ENCODE measurements at places on chromosomes 4 and X. TPM values are rescaled to one million over a fixed set of nuclear protein-coding genes. Genes with fewer than 3 reads are reported as not detected.

DNA sequence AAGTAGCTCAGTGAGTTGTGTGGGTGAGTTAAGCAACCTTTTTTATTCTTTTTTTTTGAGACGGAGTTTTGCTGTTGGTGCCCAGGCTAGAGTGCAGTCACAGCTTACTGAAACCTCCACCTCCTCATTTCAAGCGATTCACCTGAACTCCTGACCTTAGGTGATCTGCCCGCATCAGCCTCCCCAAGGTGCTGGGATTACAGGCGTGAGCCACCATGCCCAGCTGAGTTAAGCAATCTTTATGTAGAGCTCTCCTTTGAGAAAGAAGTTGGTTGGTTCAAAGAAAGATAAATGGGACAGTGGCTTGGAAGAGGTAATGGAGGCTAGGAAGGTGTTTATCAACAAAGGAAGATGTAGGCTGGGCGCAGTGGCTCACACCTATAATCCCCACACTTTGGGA is 3.2 kb downstream of the MSMO1 start:
- H3K36me3 ChIP-seq = no peaks in the 10 kb centered on the region
- DNase-seq = no peak
- peaks cover 4% of the 10 kb centered on the region for H3K4me1 ChIP-seq
- H3K27ac ChIP-seq = no peak overlapping the region

DNA sequence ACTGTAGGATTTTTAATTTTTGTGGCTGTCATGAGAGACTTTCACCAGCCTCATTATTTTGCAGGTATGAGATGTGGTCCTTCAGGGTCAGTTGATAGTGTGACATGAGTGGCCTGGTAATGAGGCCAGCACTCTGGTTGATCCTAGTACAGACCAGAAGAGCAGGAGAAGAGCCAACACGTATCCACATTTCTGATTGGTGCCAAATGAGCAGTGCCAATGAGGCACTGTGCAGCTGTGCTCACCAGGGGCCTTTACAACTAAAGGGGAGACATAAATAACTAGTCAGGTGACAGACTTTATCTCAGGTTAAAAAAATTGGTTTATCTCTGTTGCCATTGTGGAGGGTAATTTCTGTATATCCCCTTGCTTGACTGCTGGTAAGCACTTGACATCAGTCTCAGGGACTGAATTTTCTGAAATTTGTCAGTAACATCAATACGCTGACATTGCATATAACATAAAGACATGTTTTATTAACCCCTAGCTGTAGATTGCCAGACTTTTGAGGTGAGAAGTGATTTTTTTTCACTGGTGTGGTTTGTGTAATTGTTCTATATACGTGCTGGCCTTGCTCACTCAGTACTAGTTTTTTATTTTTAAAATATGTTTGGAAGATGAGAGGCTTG is 101.2 kb downstream of the AFF1 start:
- H3K36me3 ChIP-seq = no peaks in the 10 kb centered on the region
- H3K4me3 ChIP-seq = no peak overlapping the region
- DNase-seq = no peak
- H3K27me3 ChIP-seq = no peaks in the 10 kb centered on the region
- H3K4me1 ChIP-seq = peaks cover 54% of the 10 kb centered on the region
- no peak overlapping the region for H3K27ac ChIP-seq

DNA sequence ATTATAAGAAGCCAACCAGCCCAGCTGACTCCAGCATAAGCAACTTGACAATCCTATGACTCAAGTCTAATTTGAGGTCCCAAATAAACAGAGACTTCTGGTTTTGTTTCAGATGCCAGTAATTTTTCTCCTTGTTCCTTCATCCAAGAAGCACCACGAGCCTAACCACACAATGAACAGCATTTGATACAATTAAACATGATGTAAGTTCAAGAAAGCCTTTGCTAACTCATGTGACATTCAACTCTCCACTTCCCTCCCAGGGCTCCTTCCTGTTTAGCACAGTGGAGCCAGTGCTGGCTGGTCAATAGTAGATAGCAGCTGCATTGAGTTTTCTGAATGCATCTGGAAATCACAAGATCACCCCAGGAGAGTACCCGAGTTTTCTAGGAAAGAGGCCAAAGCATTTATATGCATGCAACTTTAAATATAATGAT is 206.3 kb downstream of the ARHGAP24 start:
- H3K36me3 ChIP-seq = no peaks in the 10 kb centered on the region
- no peak overlapping the region for H3K27ac ChIP-seq
- H3K4me1 ChIP-seq = peaks cover 16% of the 10 kb centered on the region
- DNase-seq = no peak

DNA sequence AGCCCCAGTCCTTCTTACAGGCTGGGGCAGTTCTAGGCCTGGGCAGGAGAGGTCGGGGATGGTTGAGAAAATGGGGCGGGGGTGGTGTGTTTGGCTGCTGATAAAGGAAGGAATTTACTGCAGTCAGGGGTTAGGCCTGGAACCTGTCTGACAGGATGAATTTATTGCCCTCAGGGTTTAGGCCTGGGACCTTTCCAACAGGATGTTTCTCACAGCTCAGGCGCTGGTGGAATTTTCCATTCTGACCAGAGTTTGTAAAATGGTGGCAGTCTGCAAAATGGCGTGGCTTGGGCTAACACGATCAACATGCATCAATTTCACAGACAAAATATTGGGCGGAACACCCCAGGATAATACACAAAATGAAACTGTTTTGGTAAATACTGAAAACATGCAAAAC is 83.5 kb upstream of the SPIN4 start:
- no peaks in the 10 kb centered on the region for H3K4me1 ChIP-seq
- no peak for DNase-seq
- no peak overlapping the region for H3K4me3 ChIP-seq
- H3K27me3 ChIP-seq = no peaks in the 10 kb centered on the region

- peak overlapping the region; percentile 69 for H3K4me3 ChIP-seq
- DNase-seq = peak; percentile 3
- no peaks in the 10 kb centered on the region for H3K27me3 ChIP-seq
- H3K27ac ChIP-seq = peak overlapping the region; percentile 72
- no peaks in the 10 kb centered on the region for H3K36me3 ChIP-seq
Observed at GRCh38 chrX:103254171-103254824, 657 bp downstream of the TCEAL8 start.

GRCh38 chr4:105135785-105136184 is 10.9 kb upstream of the TET2 start:
- DNase-seq = no peak
- H3K27ac ChIP-seq = no peak overlapping the region

DNA sequence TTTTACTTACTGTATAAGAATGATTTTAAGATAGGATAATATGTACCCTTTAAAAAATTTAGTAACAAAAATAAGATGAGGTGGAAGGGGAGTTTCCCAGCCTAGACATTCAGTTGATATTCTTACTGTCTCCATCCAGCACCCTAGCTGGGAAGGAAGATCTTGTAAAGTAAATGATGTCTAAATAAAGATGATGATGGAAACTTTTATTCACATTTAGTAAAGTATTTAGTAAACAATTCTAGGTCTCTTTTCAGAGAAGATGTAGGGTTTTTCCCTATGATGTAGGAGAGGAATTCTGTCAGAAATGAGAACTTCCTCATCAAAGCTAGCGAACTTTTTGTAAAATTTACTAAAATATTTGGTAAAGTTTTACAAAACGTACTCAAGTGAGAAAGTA is 136.8 kb downstream of the RAPGEF2 start:
- no peaks in the 10 kb centered on the region for H3K4me1 ChIP-seq
- no peak for DNase-seq

DNA sequence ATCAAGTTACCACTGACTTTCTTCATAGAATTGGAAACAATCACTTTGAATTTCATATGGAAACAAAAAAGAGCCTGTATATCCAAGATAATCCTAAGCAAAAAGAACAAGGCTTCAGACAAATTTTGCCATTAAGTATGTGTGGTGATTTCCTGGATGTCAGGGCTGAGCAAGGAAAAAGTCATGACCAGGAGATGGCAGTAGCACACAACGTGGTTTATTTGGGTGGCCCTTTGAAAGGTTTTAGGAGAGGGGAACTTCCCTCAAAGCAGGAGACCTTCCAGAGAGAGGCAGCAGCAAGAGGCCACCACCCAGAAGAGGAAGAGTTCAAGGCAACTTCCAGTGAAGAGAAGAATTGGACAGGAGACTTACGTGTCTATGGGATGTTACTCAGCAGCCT is 18.1 kb upstream of the ZXDB start:
- no peaks in the 10 kb centered on the region for H3K36me3 ChIP-seq
- H3K4me3 ChIP-seq = no peak overlapping the region
- no peaks in the 10 kb centered on the region for H3K27me3 ChIP-seq
- H3K27ac ChIP-seq = no peak overlapping the region
- H3K4me1 ChIP-seq = no peaks in the 10 kb centered on the region
- DNase-seq = no peak

- H3K27ac ChIP-seq = no peak overlapping the region
- H3K4me3 ChIP-seq = no peak overlapping the region
- no peak for DNase-seq
- H3K36me3 ChIP-seq = no peaks in the 10 kb centered on the region
- no peaks in the 10 kb centered on the region for H3K27me3 ChIP-seq
- H3K4me1 ChIP-seq = no peaks in the 10 kb centered on the region
Observed at GRCh38 chr4:10942156-10942555, 257.6 kb upstream of the CLNK start.

DNA sequence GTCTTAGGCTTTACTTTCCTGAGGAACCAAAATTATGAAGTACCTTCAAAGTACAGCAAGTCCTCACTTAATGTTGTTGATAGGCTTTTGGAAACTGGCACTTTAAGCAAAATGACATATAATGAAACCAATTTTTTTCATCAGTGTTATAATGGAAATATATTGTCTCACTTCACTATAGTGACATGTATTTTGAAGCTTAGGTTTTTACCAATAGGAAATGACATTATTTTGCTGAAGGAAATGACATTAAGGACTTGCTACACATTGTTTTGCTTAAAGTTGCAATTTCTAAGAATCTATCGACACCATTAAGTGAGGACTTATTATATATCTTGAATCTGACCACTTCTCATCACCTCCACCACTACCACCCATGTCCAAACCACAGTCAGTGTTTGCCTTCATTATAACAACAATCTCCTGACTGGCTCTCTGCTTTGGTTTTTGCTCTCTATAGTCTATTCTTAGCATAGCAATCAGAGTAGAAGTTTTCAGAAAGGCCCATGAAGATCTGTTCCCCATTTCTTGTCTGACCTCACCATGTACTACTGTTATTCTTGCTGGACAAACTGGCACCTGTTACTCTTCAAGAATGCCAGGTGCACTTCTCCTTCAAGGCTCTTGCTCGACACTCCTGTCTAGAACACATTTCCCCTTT is 311.2 kb downstream of the BMPR1B start:
- H3K36me3 ChIP-seq = no peaks in the 10 kb centered on the region
- DNase-seq = no peak
- no peak overlapping the region for H3K4me3 ChIP-seq
- no peak overlapping the region for H3K27ac ChIP-seq
- no peaks in the 10 kb centered on the region for H3K4me1 ChIP-seq

DNA sequence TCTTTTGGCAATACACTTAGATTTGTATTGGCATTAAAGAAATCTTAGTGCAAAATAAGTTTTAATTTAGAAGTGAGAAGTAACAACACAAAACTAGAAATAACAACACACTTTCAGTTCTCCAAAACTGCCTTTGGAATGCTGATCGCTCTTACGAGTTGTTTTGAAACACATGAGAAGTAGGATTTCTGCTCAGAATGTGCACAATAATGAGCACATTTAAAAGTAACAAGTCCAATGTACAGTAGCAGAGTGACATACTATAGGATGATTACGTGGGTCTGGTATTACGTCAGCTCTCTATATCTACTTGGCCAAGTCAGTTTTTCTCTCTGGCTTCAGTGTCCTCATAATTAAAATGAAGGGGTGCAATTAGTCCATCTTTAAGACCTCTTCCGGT is 164.8 kb downstream of the CHM start:
- no peak overlapping the region for H3K4me3 ChIP-seq
- no peak for DNase-seq
- no peak overlapping the region for H3K27ac ChIP-seq
- no peaks in the 10 kb centered on the region for H3K27me3 ChIP-seq
- no peaks in the 10 kb centered on the region for H3K4me1 ChIP-seq

DNA sequence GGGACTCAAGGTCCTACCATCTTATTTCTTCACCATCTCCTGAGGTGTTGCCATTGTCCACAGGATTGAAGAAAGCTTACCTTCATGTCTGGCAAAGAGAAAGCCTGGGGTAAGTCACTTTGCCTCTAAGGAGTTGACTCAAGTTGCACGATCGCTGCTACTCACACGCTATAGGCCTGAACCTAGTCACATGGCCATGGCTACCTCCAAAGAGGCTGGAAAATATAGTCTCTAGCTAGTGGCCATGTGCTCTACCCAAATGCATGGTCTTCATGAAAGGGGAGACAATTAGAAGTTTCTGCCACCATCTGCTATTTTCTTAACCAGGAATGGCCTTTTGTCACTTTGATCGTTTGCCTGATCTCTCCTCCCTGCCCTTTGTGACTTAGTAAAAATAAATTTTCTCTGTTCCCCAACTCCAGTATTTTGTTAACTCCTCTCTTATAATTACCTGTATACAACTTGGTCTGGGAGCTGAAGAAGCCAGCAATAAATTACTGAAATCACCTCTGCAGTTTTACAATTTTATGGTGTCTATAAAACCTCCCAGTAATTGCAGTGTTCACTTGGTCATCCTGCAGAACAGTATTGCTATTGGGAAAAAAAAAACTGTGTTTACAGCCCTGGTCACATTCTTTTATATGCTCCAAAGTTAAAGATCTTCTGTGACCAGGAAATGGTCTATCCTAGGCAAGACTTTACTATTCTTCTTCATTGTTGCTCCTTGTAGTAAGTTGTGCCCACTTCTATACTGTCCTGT is 126.7 kb upstream of the TSPAN5 start:
- DNase-seq = no peak
- H3K4me1 ChIP-seq = no peaks in the 10 kb centered on the region
- no peak overlapping the region for H3K4me3 ChIP-seq

DNA sequence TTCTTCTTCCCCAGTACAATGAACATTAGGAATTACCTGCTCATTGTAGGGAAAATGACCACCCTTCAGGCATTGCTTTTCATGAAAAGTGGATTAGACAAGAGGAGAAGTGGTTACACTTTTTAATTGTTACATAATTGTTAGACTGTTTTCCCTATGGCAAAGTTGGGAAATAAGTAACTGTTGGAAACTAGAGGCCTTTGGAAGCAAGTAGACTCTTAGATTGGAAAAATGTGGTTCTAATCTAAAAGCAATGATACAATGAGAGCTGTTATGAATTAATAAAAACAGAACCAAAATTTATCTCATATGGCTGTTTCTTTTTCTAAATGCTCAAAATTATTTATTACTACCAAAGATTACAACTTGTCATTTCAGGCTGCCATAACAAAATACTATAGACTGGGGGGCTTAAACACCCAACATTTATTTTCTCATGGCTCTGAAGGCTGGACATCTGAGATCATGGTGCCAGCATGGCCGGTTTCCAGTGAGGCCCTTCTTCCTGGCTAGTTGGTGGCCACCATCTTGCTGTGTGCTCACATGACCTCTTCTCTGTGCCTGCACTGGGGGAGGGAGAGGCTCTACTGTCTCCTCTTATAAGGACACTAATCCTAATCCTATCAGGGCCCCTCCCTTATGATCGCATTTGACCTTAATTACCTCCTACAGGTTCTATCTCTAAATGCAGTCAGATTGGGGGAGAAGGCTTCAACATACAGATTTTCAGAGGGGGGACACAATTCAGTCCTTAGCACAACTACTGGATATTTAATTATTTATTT is 12.5 kb downstream of the CC2D2A start:
- H3K27ac ChIP-seq = no peak overlapping the region
- no peak for DNase-seq
- no peaks in the 10 kb centered on the region for H3K27me3 ChIP-seq
- no peaks in the 10 kb centered on the region for H3K36me3 ChIP-seq

Gene TMEM31
- not detected for total RNA-seq

Gene UVSSA
- 14.2 TPM for total RNA-seq

Gene RENBP
- total RNA-seq = 4.9 TPM
